ENCODE measurements at places on chromosomes 12 and 14. TPM values are rescaled to one million over a fixed set of nuclear protein-coding genes. Genes with fewer than 3 reads are reported as not detected.

The PPFIA2 gene
- 4.3 TPM for total RNA-seq

The KRT77 gene
- total RNA-seq, result not detected

The PMEL gene
- total RNA-seq, result 1.1 TPM

The LBHD2 gene
- total RNA-seq, result 1.4 TPM

The GPR33 gene
- total RNA-seq, result not detected

The PARP11 gene
- total RNA-seq, result 5.3 TPM

Data from subcutaneous adipose tissue (tissue), 4 donors.